Stimulated activated CD4-positive, alpha-beta T cell treated with anti-CD3 and anti-CD28 coated beads, TNF-alpha, amount 100 ng/mL, for 1 hour (primary cell): ENCODE measurements at places on chromosomes 12 and 14.

GRCh38 chr12:91155990-91156389, 26.6 kb downstream of the DCN start:
- no peak for DNase-seq

- no peak for DNase-seq
These were observed 118.2 kb downstream of the SCARB1 start for GRCh38 chr12:124745465-124745890.

GRCh38 chr12:89918172-89918846, 209.7 kb upstream of the ATP2B1 start:
- DNase-seq = no peak

DNA sequence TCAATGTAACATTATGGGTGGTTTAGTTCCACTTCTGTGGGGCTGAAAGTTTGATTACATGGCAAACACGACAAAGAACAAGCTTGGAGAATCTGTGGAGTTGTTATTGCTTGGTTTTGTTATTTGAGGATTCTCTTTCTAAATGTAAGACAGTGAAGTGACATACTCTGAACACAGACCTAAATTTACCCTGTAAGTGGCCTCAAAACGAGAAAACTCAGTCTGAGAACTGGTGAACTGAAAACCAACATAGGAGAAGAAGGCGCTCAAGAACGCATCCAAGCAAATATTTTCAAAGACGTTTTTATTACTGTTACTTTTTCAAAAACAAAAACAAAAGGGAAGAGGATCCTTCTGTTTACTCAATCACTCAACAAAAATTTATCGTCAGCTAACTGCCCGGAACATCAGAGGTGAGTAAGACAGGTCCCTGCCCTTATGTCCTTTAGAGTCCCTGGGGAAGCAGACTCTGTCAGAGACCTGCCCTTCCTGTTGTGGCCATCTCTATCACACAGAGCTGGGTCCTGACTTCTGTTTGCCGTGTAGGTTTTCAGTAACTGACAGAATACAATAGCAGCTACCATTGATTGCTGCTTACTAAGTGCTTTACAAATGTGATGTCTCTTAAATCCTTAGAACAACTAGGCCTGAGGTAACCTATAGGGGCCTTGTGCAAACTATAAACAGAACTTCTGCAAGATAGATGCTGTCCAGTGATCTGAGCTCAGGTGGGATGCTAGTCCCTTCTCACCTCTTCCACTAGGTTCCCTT, 79.3 kb upstream of the C12orf71 start:
- no peak for DNase-seq

DNA sequence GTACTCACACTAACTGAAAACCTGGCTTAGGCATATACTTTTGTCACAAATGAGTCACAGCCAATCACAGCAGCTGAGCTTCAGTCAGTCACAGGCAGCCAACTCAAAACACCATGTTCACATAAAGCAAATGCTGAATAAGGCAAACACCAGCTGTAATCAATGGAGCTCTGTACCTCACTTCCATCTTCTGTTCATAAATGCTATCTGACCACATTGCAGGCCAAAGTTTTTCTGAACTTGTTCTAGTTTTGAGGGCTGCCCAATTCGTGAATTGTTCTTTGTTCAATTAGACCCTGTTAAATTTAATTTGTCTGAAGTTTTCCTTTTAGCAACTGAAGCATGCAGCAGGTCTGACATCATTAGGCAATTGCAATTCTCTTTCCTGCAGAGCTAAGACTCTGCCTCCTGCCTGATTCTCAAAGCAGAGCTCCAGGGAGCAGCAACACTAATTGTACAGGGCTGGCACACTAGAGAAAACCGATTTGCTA, 129.9 kb downstream of the WIF1 start:
- no peak for DNase-seq

GRCh38 chr12:118061873-118062843, 1.2 kb upstream of the WSB2 start:
- no peak for DNase-seq

DNA sequence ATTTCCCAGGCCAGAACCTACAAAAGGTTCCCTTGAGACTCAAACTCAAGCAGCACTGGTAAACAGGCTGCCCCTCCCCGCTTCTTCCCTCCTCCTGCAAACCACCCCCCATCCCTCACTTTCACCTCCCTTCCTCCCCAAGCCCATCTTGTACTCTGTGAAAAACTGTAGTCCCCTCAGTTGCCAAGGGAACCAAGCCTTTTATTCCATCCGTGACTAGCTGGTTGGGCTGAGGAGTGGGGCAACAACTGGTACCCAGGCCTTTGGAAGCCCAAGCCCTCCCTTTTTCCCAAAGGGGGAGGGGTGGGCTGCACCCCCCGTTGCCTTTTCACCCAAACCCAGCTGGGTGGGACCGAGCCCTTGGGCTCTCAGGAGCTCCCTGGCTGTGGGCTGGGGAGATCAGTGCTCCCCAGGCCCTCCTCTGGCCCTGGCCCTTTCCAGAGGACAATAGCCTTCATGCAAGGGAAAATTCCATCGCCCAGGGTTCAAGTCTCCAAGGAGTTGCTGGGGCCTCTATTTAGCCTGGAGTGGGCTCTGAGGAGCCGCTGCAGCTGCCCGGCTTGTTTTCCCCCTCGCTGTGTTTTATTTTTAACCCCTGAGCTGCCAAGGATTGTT, 61.9 kb downstream of the ZFP36L1 start:
- DNase-seq = no peak

DNA sequence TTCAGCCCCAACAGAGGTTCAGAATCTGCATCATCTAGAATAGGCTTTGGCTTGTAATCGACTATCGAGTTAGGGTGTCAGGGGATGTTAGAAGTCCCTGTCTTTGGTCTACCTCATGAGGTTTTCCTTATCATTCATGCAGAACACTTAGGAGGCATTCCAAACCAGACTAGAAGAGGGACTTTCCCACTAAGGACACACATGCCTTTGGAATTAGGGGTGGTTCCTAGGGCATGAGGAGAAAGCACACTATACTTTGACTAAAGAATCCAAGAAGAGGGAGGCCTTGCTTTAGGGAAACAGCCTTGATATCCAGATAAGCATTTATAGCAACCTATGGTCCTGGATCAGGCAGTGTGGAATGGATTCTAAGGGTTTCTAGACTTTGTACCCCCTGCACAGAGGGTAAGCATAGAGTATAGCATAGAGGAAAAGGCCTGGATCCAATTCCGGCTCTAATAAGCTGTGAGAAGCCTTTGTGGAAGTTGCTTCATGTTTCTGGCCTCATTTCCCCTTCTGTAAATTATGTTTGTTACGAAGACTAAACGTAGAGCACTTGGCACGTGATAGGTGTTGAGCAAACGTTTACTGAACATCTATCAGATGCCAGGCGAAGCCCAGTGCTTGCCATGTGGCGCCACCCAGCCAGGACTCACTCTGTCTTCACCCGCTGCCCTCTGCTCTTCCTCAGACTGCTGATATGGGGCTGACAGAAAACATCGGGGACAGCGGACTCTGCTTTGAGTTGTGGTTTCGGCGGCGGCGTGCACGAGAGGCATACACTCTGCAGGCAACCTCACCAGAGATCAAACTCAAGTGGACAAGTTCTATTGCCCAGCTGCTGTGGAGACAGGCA, 13.2 kb downstream of the ZNF219 start:
- DNase-seq = no peak

DNA sequence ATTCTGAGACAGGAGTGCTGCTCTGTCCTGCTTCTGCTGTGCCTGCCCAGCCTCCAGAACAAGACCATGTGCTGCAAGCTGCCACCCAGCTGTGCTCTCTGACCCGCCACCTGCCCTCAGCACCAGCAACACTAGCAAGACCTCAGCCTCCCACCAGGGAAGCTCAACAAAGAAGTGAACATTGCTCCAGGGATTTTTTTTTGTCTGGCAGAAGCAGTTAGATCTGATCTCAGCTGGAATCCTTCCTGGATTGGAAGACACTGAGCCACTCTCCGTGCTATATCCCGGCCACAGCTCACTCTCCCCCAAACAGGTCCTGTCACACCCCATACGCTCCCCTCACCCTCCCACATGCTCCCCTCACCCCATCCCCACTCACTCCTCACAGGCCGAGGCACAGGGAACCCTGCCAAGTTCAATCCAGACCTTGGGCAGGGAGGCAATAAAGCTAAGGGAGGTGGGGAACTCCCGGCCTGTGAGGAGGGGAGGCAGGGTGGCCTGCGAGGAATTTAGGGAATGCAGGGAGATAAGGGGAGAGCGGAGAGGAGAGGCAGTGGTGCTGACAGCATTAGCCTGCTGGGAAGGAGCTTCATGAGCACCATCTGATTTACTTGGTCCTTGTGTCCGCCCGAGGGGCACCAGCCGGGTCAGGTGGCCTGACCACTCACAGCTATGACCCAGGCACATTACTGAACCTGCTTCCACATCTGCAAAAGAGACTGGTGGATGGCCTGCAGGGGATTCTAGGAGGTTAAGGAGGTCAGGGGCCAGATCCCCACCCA, 29.7 kb downstream of the CCDC85C start:
- DNase-seq = no peak

DNA sequence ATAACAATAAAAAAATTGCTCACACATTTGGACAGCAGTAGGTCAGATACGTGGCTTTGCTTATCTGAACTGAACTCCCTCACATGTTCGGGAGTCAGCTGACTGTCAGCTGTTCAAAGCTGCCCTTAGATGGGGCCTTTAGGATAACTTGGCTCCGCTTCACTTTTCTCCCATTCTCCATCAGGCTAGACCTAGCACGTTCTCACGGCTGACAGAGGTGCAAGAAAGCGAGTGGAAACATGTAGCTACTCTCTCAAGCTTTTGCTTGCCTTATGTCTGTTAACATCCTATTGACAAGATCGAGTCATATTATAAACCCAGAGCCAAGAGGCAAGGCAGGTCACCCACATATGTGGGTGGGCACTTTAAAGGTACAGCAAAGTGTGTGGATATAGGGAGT, 112.0 kb upstream of the PDZRN4 start:
- no peak for DNase-seq

GRCh38 chr12:119419381-119419780, 84.9 kb downstream of the CCDC60 start:
- DNase-seq = no peak

- DNase-seq = no peak
These were observed 14.8 kb downstream of the SLC25A29 start for GRCh38 chr14:100291305-100292075.

DNA sequence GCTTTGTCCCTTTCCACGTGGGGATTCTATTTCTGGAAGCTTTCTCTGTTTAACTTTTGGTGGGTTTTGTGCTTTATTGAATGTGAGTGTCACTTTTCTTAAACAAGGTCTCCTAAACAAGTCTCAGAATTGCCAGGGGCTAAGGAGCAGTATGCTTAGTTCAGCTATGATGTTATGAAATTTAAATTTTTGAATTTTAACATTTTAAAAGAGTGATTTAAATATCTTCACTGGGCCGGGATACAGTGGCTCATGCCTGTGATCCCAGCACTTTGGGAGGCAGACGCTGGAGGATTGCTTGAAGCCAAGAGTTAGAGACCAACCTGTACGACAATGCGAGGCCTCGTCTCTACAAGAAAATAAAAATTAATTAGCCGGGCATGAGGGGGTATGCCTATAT, 276.2 kb downstream of the ERC1 start:
- no peak for DNase-seq

DNA sequence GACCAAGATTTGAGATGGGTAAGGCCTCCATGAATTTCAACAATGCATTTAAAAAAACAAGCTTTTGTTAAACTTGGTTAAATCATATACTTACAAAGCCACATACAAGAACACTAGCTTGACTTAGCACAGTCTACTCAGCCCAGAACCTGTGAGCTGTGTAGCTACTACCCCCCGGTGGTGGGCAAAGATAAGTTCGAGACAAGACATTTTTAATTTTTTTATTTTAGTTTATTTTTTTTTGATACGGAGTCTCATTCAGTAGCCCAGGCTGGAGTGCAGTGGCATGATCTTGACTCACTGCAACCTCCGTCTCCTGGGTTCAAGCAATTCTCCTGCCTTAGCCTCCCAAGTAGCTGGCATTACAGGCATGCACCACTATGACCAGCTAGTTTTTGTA, 3.7 kb upstream of the NECAP1 start:
- DNase-seq = peak; percentile 42

DNA sequence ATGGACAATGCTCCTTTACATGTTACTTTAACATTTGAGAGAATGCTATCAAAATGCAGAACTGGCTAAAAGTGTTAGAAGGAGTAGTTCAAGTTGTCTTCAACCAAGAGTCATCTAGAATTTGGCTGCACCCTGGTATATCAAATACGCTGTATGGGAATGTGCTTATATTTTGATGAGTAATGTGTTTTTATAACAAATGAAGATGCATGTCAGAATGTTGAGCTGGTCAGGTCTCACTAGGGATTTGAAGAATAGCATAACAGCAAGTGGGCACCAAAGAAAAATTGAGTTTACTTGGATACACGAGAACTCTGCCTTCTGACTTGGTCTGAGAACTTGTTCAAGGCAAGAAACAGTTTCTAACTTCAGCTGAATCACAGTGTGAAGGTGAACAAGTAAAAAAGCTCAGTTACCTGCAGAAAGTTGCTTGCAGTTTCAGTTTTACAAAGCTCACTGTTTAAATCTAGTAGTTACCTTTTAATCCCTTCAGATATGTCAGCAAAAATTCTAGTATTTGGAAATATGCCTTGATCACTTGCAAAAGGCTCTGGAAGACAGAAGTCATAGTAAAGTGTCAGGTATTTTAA, 82.3 kb downstream of the PDE3A start:
- DNase-seq = no peak

DNA sequence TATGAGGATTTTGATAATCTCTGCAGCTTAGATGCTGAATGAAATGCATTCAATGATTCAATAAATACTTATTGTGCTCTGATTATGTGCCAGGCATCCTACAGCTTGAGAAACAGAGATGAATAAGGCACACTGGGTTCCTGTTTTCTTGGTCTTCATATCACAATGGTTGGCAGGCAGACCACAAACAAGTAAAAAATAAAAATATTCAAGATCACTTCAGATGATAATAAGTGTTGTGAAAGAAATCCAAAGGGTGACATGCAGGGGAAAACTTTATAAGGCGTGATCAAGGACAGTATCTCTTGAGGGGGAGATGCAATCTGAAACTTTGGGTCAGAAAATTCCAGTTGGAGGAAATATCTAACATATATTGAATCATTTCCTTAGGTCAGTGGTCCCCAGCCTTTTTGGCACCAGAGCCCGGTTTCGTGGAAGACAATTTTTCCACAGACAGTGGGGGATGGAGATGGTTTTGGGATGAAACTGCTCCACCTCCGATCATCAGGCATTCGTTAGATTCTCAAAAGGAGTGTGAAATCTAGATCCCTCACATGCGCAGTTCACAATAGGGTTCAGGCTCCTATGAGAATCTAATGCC, 73.7 kb upstream of the RAP1B start:
- no peak for DNase-seq

DNA sequence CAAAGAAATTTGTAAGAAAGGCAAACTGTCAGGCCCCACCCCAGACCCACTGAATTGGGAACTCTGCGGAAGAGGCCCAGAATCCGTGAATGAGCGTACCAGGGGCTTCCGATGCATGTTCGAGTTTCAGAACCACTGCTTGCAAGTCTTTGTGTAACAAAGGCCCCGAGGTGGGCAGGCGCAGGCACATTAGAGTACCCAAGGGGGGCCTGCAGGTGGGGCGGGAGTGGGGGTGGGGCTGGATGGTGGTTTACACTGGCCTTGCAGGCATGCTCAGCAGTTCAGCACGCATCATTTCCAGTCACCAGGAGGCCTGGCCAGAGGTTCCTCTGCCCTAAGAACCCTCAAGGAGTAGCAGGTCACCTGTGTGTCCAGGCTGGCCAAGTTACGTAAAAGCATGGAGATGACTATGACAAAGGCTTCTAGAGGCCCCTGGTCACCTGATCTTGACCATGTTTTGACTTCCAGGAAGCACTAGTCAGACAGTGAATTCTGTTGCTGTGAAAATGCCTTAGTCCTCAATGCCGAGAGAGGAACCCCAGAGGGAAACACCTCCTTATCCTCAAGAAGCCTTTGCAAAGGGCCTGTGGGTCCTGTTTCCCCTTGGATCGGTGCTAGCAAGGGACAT, 33.2 kb upstream of the IRF2BPL start:
- DNase-seq = no peak

- DNase-seq = no peak
These were observed 19.3 kb downstream of the NFKBIA start for GRCh38 chr14:35385042-35385839.
